ENCODE measurements at places on chromosomes 3 and 15. TPM values are rescaled to one million over a fixed set of nuclear protein-coding genes. Genes with fewer than 3 reads are reported as not detected.

TM6SF1 gene
- total RNA-seq: not detected

SLC35G2 gene
- 14.7 TPM for total RNA-seq

SPSB4 gene
- total RNA-seq: not detected

CDHR4 gene
- 0.09 TPM for total RNA-seq

MYO5C gene
- total RNA-seq: 0.36 TPM

MYZAP gene
- total RNA-seq: not detected

HRG gene
- total RNA-seq: not detected

TMEM212 gene
- total RNA-seq: not detected

ARNT2 gene
- total RNA-seq: 9.4 TPM

HTR3E gene
- total RNA-seq: not detected

ZNF860 gene
- 1.2 TPM for total RNA-seq

ISLR2 gene
- 0.36 TPM for total RNA-seq

NAA50 gene
- total RNA-seq: 242 TPM

NR1I2 gene
- total RNA-seq: not detected

CHRNA3 gene
- not detected for total RNA-seq
